ENCODE measurements at places on chromosomes 13 and 19. TPM values are rescaled to one million over a fixed set of nuclear protein-coding genes. Genes with fewer than 3 reads are reported as not detected.

The FUT6 gene
- 14.0 TPM for polyA plus RNA-seq

The OR7A5 gene
- not detected for polyA plus RNA-seq

The ADGRL1 gene
- polyA plus RNA-seq = 0.14 TPM

The DIAPH3 gene
- polyA plus RNA-seq = 0.31 TPM

The ZNF491 gene
- 0.51 TPM for polyA plus RNA-seq

The AMH gene
- polyA plus RNA-seq = not detected

The APOC1 gene
- polyA plus RNA-seq = 3,937 TPM

The IGSF23 gene
- polyA plus RNA-seq = 11.4 TPM

The IZUMO4 gene
- polyA plus RNA-seq = 1.4 TPM

The FGF22 gene
- not detected for polyA plus RNA-seq

The PEAK3 gene
- polyA plus RNA-seq = 0.21 TPM

The KCNJ14 gene
- 0.06 TPM for polyA plus RNA-seq

The GPR183 gene
- 4.3 TPM for polyA plus RNA-seq

The PSG1 gene
- not detected for polyA plus RNA-seq

The KIR2DL4 gene
- polyA plus RNA-seq = 0.10 TPM

The KLK14 gene
- not detected for polyA plus RNA-seq

The ZNF610 gene
- polyA plus RNA-seq = 0.21 TPM

The PTH2 gene
- polyA plus RNA-seq = not detected

The ZNF549 gene
- 0.67 TPM for polyA plus RNA-seq

Measured in liver (tissue), 10 donors.